Neural crest cell (in vitro differentiated cells): ENCODE measurements at places on chromosomes 2 and 18. TPM values are rescaled to one million over a fixed set of nuclear protein-coding genes. Genes with fewer than 3 reads are reported as not detected.

The INPP5D gene
- 0.28 and 0.30 TPM in 2 replicates for total RNA-seq

The ADAM23 gene
- 31.2 and 34.0 TPM in 2 replicates for total RNA-seq

The FBLN7 gene
- total RNA-seq = 19.1 and 21.4 TPM in 2 replicates

The RPIA gene
- 30.8 and 32.2 TPM in 2 replicates for total RNA-seq

The RAX gene
- total RNA-seq = not detected in 2 replicates

The OSBPL6 gene
- 10.8 and 11.9 TPM in 2 replicates for total RNA-seq

The SLC4A5 gene
- 1.3 and 3.0 TPM in 2 replicates for total RNA-seq

The NCKAP1 gene
- 106 and 107 TPM in 2 replicates for total RNA-seq

The TRIM43 gene
- total RNA-seq = not detected in 2 replicates

The MEIS1 gene
- 101 and 107 TPM in 2 replicates for total RNA-seq

The PROC gene
- not detected in 2 replicates for total RNA-seq

The TWIST2 gene
- 0.96 and 1.1 TPM in 2 replicates for total RNA-seq

The SNED1 gene
- 0.16 and 0.30 TPM in 2 replicates for total RNA-seq

The HRH4 gene
- 0.07 TPM in 1 of 2 replicates, not detected in the other for total RNA-seq

The GPR155 gene
- total RNA-seq = 1.5 and 1.7 TPM in 2 replicates

The CD302 gene
- 1.0 TPM in 2 replicates for total RNA-seq

The IL1F10 gene
- total RNA-seq = not detected in 2 replicates

The DSC2 gene
- 9.8 and 10.2 TPM in 2 replicates for total RNA-seq

The KCNE4 gene
- total RNA-seq = 0.09 TPM in 1 of 2 replicates, not detected in the other

The TUBB6 gene
- total RNA-seq = 77.8 and 81.8 TPM in 2 replicates

The CD207 gene
- total RNA-seq = not detected in 2 replicates

The SKA1 gene
- total RNA-seq = 28.9 and 30.3 TPM in 2 replicates

The RDH14 gene
- total RNA-seq = 18.7 and 19.4 TPM in 2 replicates

The ANKRD30B gene
- not detected in 2 replicates for total RNA-seq

The WNT10A gene
- total RNA-seq = not detected in 2 replicates

The ZNF396 gene
- 2.9 and 3.6 TPM in 2 replicates for total RNA-seq

The ANKRD30BL gene
- not detected in 2 replicates for total RNA-seq
